ENCODE measurements at places on chromosomes 2 and 18. TPM values are rescaled to one million over a fixed set of nuclear protein-coding genes. Genes with fewer than 3 reads are reported as not detected.

DNA sequence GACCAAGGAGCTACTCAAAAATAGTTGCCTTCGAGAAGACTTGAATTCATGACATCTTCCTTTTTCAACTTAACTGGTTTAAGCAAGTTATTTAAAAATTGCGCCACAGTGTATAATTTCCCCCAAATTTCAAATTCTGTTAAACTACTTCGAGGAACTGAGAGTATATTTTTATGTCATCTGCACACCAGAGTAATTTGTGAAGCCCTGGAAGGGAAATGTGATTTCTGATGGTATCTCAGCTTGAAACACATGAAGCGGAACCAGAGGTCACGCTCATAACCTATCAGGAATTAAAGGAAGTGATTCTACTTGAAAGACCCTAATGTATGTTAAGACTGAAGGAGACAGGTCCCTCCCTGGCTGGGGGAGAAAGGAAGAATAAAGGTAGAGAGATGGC is 33.9 kb upstream of the DARS1 start:
- DNase-seq, result no peak

DNA sequence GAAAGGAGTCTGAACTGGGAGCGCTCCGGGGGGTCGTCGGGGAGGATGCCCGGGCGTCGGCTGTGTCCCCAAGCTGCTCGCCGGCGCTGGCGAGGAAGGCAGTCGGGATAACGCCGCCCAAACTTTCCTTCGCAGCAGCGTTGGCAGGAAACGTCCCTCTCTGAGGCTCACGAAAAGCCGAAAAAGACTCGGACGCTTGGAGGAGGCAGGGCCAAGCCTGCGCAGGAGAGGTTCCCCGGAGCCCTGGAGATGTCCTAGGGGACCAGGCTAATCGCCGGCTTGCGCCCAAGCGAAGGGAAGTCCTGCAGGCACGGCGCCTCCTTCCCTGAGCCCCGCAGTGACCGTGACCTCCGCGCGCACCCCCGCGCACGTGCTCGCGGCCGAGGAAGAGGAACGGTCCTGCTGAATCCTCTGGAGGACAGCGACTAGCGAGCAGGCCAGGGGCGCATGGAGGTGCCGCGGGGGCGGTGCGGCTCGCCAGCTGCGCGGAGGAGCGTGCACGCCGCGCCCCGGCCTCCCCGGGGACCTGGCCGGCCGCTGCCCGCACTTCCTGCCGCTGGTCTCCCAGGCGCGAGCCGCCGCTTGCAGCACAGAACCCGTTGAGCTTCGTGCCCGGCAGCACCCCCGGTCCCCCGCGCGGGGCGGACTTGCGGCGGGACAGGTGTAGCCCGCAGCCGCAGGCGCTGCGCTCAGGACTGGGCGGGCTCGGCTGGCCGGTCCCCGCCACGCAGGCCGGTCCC is at the start of gene SH3RF3:
Gene SH3RF3, plus strand, starts transcription at position 590 of the 740 bp plus-strand sequence.
- peak; percentile 59 for DNase-seq

- DNase-seq, result no peak
These were observed 3.1 kb downstream of the DLX2 start for GRCh38 chr2:172099472-172100079.

DNA sequence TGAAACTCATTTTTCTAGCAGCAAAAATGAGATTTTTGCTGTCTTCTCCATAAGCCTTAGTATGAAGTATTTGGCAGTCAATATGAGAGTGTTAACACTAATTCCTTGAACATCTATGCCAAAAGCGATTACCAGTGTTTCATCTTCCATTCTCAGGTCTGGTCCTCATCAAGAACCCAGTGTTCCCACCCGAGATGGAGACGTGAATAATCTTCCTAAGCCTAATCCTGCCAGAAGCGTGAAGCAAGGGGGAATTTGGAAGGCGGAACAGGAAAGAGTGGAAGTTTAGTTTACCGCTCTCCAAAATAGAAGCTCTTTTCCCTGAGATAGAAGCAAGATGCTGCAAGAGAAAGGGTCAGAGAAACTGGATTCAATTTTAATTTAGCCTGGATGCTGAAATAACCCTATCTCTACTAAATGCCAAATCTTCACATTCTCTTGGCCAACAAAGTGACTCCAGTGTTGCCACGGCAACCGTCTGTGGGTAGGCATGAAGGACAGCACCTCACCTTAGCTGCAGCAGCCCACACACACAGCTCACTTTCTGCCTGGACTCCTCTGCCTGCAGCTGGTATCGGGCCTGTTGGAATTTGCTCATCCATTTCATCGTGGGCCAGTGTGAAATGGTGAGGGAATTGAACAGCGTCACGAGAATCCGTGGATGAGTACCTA is 711.1 kb downstream of the CBLN2 start:
- DNase-seq, result no peak

GRCh38 chr2:197001921-197002320 is 75.4 kb upstream of the PGAP1 start:
- no peak for DNase-seq

- DNase-seq, result peak; percentile 93
These were observed 114.8 kb downstream of the PLB1 start for GRCh38 chr2:28610583-28611201.

The SLC4A3 gene
- 2.9 TPM for total RNA-seq

The ST6GAL2 gene
- not detected for total RNA-seq

DNA sequence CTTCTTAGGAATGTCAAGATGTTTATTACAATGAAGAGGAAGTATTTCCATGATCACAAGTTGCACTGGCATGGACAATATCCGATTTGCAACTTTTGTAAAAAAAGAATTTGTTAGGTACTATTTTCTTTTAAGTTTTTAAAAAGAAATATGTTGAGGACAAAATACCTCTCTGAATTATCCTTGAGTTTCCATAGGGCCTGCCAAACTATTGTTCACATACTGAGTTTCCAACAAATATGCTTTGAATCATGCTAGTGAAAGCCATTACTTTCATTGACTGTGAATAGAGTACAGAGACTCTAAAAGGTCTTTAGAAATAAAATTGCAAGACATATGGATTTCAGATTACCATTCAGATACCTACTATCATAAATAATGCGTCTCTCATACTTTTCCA is 566.1 kb downstream of the TMEM182 start:
- no peak for DNase-seq

The C2orf80 gene
- not detected for total RNA-seq

DNA sequence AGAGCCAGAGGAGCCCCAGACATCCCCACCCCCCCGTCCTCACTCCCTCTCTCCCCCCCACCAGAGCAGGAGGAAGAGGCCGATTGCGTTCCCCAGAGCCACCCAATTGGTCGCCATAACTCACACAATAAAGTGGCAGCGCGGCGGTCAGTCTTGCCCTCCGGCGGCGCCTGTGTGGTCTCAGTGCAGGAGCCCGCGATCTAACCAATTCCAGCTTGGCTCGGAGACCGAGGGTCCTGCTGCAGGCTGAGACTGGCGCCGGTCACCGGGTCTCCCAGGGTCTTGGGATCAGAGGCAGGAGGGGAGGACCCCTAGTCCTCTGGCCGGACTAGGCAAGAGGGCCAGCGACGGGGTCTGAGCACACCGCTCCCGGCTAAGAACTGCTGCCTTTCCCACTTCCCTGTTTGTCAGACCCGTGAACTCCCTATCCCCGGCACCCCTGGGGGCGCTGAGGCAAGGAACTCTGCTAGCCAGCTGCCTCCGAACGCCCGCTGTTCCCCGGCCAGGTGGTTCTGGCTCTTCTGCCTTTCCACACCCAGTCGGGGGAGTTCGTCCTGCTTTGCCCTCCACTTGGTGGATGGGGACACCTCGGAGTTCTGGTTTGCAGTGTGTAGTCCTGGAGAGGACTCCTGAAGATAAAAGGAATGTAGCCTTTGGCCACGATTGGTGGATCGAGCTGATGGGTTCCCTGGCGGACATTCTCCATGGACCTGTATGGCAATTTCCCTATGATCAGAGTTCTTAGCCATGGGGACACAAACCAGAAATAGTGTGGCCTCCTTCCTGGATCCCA is 1.0 kb upstream of the HOXD12 start:
- DNase-seq, result no peak

DNA sequence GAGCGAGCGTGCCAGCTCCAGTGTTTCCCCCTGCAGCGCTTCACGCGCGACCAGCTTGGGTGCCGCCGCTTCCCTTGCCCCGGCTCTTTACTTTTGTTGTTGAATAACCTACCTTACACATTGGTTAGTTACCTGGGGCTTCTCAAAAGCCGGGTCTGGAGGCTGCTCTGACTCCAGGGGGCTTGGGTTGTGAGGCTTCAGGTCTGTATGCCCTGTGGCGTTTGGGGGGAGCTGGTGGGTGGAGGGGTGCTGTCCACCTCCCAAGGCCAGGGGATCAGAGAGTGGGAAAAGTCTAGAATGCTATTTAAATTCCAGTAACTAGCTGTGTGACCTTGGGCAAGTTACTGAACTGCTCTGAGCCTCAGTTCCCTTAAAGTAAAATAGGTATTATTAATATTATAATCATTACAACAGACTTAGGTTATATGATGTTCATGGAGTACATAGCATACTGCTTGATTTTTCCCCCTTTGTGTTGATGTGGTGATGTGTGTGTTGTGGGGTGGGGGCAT is 770 bp downstream of the LYPD6B start:
- DNase-seq, result no peak

GRCh38 chr18:12921178-12921577 is 26.6 kb upstream of the SEH1L start:
- DNase-seq, result no peak

GRCh38 chr2:64799592-64800252 is 146.0 kb upstream of the SERTAD2 start:
- DNase-seq, result peak; percentile 66

The SERPINE2 gene
- 87.3 TPM for total RNA-seq

The ARMC9 gene
- total RNA-seq, result 39.8 TPM

The UGT1A5 gene
- total RNA-seq, result not detected

- DNase-seq, result no peak
These were observed 50.9 kb downstream of the MARCO start for GRCh38 chr2:118992740-118993391.

DNA sequence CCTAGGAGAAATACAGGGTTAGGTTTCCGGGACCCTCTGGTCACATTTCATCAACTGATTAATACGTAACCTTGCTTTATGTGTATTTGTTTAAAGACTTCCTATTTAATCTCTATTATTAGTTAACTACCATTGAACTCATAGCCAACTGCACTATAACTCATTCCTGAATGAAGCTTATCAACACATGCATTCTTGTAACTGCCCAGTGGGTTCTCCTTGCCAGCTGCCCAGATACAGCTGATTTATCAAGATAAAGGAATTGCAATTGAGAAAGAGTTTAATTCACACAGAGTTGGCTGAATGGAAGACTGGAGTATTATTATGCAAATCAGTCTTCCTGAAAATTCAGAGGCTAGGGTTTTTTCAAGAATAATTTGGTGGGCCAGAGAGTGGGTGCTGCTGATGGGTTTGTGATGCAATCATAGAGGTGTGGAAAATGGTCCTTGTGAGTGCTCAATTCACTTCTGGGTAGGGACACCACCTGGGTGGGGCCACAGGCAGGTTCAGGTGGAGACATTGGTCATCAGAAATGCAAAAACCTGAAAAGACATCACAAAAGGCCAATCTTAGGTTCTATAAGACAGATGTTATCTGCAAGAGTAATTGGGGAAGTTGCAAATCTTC is 21.1 kb upstream of the NOSTRIN start:
- no peak for DNase-seq

DNA sequence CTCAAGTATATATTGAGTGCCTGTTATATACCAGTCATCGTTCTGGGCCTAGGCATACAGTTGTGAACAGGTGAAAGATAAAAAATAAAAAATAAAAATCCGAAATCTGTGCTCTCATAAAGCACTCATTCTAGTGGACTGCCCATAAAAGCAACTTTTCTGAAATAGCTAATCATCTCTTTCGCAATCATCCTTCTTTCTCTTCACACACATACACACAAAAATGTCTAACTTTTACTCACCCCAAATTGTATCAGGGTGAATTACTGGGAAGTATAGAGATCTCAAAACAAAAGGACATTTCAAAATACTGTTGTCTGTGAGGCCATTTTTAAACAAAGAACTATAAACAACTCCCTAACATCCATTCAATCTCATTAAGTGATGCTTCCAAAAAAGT is 29.6 kb upstream of the ORC2 start:
- peak; percentile 8 for DNase-seq

DNA sequence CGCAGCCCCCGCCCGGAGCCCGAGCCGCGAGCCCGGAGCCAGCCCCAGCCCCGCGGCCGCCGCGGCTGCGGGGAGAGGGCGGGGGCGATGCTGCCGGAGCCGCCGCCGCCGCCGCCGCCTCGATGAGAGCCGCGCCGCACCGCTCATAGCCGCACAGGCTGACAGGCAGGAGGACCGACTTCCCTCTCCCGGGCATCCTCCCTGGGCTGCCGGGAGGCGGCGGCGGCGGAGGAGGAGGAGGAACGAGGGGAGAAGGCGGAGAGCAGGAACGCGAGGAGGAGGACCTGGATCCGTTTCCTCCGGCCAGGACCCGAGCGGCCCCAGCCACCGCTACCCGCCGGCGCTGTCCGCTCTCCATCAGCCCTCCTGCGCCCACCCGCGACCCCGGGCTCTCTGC is 370 bp downstream of the KLHL29 start:
- DNase-seq, result peak; percentile 53

The DNAJC5G gene
- not detected for total RNA-seq

- no peak for DNase-seq
These were observed 54.8 kb upstream of the EML6 start for GRCh38 chr2:54668711-54669110.

DNA sequence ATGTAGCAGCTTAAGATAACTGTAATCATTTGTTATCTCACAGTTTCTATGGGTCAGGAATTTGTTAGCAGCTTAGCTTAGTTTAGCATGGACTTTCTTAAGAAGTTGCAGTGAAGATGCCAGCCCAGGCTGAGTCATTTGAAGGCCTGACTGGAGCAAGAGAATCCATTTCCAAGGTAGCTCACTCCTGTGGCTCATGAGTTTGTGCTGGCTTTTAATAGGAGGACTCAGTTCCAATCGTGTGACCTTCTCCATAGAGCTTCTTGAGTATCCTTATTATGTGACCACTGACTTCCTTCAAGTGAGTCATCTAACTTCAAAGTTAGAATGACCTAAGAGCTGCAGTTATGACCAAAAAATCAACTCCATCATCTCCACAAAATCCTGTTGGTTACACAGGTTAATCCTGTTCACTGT is 1.4 kb downstream of the GPATCH11 start:
- peak; percentile 52 for DNase-seq

DNA sequence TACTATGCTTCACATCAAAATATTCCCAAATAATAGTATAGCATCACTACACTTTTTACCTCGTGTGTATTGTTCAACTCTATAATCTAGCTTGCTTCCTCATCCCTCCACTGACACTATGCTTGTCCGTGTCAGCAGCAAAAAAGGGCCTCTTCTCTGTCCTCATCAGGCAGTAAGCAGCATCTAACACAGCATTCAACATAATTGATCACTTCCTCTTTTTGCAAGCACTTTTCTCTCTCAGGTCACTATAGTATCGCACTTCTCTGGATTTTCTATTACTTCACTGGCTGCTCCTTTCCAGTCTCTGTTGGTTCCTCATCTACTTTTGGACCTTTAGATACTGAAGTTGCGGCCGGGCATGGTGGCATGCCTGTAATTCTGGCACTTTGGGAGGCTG is 64.9 kb upstream of the ZSWIM2 start:
- no peak for DNase-seq

- DNase-seq, result no peak
These were observed 69.8 kb upstream of the SCN7A start for GRCh38 chr2:166563894-166564293.

GRCh38 chr2:127630096-127630863 is 15.7 kb upstream of the GPR17 start:
- DNase-seq, result no peak

The FKBP7 gene
- total RNA-seq, result 51.6 TPM

The ITGB6 gene
- 11.6 TPM for total RNA-seq
